ENCODE measurements at places on chromosomes 1 and 21. TPM values are rescaled to one million over a fixed set of nuclear protein-coding genes. Genes with fewer than 3 reads are reported as not detected.
A peak's percentile ranks its signal among the peaks of the same experiment; 100 is the strongest.

Gene CD247
- 251 TPM for total RNA-seq

Gene GJA8
- not detected for total RNA-seq

Gene SPOCD1
- total RNA-seq = not detected

Gene ALPL
- total RNA-seq = not detected

Gene PADI1
- not detected for total RNA-seq

Gene SIPA1L2
- total RNA-seq = 0.66 TPM

Gene CATSPER4
- not detected for total RNA-seq

- DNase-seq = no peak
These were observed 324.0 kb downstream of the RPS6KC1 start for GRCh38 chr1:213375002-213375401.

GRCh38 chr1:164971921-164972415 is 384.5 kb downstream of the LMX1A start:
- DNase-seq = no peak

DNA sequence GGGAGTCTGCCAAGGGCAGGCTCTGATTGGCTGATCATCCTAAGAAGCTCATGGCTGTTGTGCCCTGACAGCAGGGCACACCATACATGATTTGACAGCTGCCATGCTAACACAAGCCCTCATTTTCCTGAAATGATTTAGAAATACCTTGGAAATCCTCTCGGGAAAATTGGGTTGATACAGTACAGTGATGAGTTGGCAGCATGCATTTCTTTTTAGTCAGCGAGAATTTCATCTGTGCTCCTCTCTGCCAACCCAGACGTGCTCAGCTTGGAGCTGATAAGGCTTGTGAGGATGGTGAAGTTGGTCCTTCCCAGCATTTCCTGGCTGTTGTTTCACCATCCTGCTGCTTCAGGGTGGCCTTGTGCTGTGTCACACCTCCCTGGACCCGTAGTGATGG is 22.6 kb upstream of the KCNQ4 start:
- no peak for DNase-seq

- no peak for DNase-seq
These were observed 252.7 kb downstream of the TTLL7 start for GRCh38 chr1:83746234-83746633.

DNA sequence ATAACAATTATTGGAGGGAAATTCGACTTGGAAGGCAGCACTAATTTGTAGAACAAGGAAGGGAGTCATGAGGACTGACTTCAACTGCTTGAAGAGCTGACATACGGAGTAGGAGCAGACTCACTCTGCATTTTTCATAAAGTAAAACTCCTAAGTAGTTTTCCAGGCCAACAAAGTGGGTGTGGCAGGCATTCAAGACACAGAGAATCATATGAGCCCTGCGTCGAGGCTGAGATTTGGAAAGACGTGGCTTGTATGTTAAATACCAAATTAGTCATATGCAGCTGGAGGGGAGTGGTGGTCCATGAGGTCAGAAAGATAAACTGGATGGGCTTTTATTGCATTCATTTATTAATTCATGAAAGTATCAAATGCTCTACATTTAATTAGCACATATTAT is 255.7 kb upstream of the JUN start:
- DNase-seq = no peak

DNA sequence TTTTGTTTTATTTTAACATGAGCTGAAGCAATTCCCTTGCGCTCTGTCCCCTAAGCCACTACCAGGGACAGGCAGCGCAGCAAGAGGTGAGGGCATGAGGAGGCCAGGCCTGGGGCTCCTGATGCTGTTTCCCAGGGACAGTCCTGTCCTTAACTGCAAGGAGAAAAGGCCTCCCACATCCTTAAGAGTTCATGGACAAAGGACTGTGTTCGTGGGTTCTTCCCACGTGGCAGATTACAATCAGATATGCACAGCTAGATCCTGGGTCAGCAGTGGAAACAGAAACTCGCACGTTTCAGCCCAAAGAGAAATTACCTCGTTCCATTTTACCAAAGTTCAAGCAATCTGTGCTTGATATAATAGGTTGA is 85.8 kb downstream of the MIS18A start:
- DNase-seq = no peak

DNA sequence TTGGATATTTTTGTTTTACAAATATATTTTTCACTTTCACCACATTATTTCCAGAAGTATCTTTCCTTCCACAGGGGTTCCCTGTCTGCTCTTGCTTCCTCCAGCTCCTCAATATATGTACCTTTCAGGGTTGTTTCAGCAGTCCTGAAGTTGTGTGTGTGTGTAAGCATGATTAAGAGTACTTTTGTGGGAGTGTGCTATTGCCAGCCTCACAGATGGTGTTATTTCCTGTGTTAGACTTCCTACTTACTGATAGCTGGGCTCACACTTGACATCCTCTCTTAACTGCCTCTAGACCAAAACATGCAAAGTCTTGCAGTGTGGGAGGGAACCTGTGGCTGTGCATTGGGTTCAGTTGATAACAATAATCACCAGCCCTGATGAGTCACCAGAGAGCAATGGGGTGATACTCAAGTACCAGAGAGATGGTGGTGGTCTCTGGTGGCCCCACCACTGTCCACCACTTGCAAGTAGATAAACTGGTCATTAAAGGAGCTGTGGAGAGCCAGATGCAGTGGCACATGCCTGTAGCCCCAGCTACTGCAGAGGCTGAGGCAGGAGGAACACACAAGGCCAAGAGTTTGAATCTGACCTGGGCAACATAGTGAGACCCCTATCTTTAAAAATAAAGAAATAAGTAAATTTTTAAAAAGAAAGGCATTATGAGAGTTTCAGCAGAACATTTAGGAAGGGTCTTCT is 126.7 kb downstream of the NR5A2 start:
- DNase-seq = peak; percentile 75

GRCh38 chr1:186089940-186090339 is 285.1 kb downstream of the TPR start:
- no peak for DNase-seq

- DNase-seq = no peak
These were observed 10.7 kb downstream of the LRRC47 start for GRCh38 chr1:3785456-3786157.

- no peak for DNase-seq
These were observed 9.0 kb downstream of the UMODL1 start for GRCh38 chr21:42079939-42080787.

DNA sequence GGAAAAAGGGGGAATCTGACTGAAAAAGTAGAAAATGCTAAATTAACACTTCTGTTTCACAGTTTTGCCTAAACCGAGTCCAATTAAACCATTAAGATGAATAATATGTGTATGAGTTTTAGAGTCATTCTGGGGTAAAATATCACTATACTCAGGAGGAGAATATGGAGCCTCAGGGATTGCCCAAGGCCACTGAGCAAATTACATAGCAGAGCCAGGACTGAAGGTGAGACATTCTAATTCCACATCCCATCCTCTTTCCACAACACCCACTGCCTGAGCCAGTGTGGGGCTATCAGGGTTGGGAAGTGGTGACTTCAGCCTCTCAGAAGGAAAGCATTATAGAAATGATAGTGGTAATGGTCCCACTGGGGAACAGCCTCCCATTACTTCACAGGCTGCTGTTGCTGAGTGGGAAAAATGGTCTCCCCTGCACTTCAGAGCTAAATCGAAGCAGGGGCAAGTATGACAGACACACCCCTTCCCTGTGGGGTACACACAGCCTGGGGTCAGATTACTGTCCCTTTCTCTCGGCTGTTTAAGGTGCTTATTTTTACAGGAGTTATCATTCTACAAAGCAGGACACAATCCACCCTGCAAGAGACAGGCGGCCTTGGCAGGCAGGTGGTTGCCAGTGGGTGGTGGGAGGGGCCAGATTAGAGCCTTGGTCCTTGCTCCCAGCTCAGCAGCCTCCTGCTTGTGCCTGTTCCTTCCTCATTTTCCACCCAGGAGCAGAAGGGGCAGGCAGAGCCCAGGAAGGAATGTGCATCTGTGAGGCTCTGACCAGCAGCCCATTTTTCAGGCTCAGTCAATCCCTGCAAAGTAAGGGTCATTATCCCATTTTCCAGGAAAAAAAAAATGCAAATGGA is 9.5 kb upstream of the BCAR3 start:
- no peak for DNase-seq

DNA sequence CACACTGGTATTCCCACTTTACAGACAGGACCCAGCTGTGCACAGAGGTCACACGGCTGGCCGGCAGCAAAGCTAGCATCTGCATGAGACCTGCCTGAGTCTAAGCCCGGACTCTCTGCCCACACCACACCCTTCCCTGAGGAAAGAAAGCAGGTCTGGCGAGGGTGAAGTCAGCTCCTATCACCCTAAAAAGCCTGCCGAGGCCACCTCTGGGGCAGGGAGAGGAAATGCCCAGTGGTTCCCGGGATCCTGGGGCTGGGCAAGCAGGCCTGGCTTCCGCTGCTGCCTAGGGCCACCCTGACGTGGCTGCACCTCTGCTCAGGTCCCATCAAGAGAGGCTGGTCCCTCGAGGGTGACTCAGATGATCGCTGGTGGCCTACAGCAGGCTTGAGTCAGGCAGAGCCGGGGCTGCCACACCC is 42.2 kb downstream of the RAP1GAP start:
- DNase-seq = no peak

- DNase-seq = no peak
These were observed 100.1 kb upstream of the GADD45A start for GRCh38 chr1:67584938-67585337.
